ENCODE measurements at places on chromosomes 6 and 20.

DNA sequence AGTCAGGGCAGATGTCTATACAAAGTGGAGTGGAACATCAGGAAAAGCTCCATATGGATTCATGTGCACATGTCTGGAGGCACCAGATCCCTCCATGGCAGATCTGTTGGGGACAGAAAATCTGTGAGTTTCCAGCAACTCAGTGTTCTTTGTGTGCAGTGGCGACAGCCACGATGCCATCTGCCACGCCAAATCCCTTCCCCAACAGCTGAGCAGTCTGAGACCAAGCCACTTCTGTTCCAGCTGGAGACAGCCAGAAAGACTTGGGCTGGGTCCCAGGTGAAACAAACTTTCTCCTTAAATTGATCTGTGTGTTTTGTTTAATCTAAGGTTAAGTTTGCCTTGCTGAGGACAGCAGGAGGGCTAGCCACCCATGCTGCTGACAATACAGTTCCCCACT lies 22.9 kb downstream of the FKBP1A start:
- DNase-seq = no peak

GRCh38 chr6:63574554-63574900 lies 2.2 kb downstream of the LOC128125822 start:
- no peak for DNase-seq

GRCh38 chr20:38141204-38141888 lies 23.7 kb downstream of the TGM2 start:
- no peak for DNase-seq

DNA sequence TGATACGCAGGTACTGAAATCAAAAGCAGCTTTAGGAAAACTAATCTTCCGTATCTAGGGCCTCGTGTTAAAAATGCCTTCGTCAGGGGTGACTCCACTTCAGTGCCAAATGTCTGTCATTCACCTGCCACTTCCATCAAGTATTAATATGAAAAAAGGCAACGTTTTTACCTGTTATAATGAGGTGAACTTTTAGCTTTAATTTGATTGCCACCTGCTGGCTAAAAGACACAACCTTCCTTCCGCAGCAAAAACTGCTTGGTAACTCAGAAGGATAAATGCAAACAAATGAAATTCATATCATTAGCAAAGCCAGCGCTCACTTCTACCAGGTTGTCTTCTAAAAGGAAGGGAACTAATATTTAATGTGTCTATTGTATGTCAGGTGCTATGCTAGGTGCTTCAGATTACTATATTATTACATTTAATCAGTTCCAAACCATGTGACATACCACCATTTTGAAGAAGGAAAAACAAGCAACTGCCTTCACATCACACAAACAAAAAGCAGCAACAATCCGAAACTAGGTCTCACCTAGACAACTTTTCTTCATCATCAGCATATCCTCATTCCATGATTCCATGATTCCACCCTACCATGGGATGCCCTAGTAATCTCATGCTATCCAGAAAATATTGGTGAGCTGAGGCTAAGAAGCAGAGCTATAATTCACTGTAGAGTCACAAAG lies 20.6 kb upstream of the ARHGAP18 start:
- DNase-seq = no peak

- DNase-seq = no peak
Measured at GRCh38 chr6:27541212-27541932, 68.5 kb upstream of the ZNF184 start.

Measured in activated naive CD8-positive, alpha-beta T cell treated with anti-CD3 and anti-CD28 coated beads, Interleukin-2, amount 50 U/mL, for 16 hours (primary cell).